ENCODE measurements at places on chromosomes 2 and 18. TPM values are rescaled to one million over a fixed set of nuclear protein-coding genes. Genes with fewer than 3 reads are reported as not detected.

- H3K27me3 ChIP-seq, result no peaks in the 10 kb centered on the region
- H3K36me3 ChIP-seq, result no peaks in the 10 kb centered on the region
- H3K27ac ChIP-seq, result no peak overlapping the region
- H3K4me1 ChIP-seq, result no peaks in the 10 kb centered on the region
- no peak for DNase-seq
- no peak overlapping the region for H3K4me3 ChIP-seq
These were observed 155.6 kb downstream of the PLEKHA3 start for GRCh38 chr2:178635897-178636296.

- H3K4me1 ChIP-seq, result no peaks in the 10 kb centered on the region
- DNase-seq, result no peak
- no peaks in the 10 kb centered on the region for H3K27me3 ChIP-seq
- no peak overlapping the region for H3K4me3 ChIP-seq
- H3K27ac ChIP-seq, result no peak overlapping the region
- H3K36me3 ChIP-seq, result no peaks in the 10 kb centered on the region
These were observed 43.2 kb downstream of the TSN start for GRCh38 chr2:121798617-121799016.

The ANKRD30B gene
- 7.2 TPM for total RNA-seq

GRCh38 chr2:122358729-122359128 is 603.3 kb downstream of the TSN start:
- no peaks in the 10 kb centered on the region for H3K27me3 ChIP-seq

DNA sequence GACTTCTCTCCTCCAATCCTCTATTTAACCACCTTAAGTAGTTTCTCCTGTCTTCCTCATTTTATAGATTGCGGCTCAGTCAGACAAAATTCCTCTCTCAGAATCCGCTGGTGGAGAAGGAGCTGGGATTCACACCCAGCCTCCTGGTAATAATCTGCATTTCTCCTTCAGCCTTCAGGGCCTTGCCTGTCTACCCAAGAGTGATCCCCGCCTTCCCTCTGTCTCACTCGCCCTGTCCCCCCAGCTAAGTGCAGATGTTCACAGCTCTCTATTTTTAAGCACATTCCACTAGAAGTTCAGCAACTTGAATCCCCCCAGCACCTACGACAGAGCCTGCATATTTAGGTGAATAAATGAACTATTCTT is 212.5 kb upstream of the HAAO start:
- peak overlapping the region; percentile 54 for H3K27ac ChIP-seq
- no peak for DNase-seq
- peaks cover 42% of the 10 kb centered on the region for H3K4me1 ChIP-seq
- H3K4me3 ChIP-seq, result no peak overlapping the region
- no peaks in the 10 kb centered on the region for H3K27me3 ChIP-seq

The MITD1 gene
- 24.1 TPM for total RNA-seq

The FLACC1 gene
- 2.1 TPM for total RNA-seq

GRCh38 chr18:14124689-14125088 is 7.5 kb downstream of the ZNF519 start:
- no peak overlapping the region for H3K4me3 ChIP-seq
- no peak overlapping the region for H3K27ac ChIP-seq
- DNase-seq, result no peak
- H3K27me3 ChIP-seq, result no peaks in the 10 kb centered on the region
- H3K36me3 ChIP-seq, result no peaks in the 10 kb centered on the region
- peaks cover 3% of the 10 kb centered on the region for H3K4me1 ChIP-seq

The LGALSL gene
- 33.4 TPM for total RNA-seq

The ALK gene
- total RNA-seq, result 0.90 TPM

DNA sequence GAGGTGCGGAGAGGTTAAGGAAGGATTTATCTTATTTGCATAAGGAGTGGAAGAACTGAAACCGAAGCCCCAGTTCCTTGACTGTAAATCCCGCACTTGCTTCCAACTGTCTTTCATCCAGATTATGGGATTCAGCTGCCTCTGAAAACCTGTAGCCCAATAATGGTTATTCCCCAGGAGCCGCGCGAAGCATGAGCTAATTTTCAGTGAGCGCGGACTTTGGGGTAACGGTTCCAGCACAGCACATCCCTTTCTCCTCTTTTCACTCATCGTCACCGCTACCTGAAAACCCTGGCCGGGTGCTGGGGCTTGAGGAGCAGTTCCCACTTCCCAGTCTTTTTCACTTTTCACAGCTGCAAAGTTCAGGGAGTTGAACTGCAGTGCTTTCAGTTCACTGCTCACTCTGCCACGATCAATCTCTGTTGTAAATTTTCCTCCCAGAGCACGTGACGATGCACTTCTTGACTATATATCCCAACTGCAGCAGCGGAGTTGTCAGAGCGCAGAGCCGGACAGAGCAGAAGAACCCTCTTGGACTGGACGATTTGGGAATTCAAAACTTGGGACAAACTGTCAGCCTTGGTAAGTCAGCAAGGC is at the start of gene KCNE4:
Gene KCNE4 (plus strand): TSS at position 498 of the 597 bp plus-strand sequence. CDS start 641 bp downstream, outside the sequence.
- H3K4me1 ChIP-seq, result peaks cover 56% of the 10 kb centered on the region
- no peaks in the 10 kb centered on the region for H3K36me3 ChIP-seq
- peak within 1 kb of the TSS; percentile 39 for H3K4me3 ChIP-seq

The NBEAL1 gene
- 51.6 TPM for total RNA-seq

DNA sequence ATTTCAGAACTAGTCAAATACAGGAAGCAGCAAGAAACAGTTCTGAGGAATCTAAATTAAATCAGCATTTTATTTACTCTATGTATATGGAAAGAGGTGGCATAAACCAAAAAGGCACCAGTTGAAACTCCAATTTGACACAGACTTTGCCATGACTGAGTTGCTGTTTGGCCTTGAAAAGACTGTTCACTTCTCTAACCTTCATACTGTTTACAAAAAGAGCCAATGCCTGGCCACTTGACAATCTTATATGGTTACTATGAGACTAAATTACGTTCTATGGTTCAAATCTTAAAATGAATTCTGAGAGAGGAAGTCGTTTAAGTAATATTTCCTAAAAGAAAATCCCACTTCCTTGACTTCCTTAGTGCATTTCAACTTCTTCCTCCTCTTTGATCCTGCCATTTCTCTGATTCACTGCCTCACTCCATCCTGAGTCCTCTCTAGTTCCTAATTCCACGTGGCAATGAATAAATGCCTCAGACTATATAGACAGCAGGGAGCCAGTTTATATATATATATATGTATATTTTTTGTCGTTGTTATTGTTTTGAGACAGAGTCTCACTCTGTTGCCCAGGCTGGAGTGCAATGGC is 13.2 kb downstream of the CEP76 start:
- no peaks in the 10 kb centered on the region for H3K27me3 ChIP-seq
- H3K36me3 ChIP-seq, result no peaks in the 10 kb centered on the region
- no peak for DNase-seq
- no peaks in the 10 kb centered on the region for H3K4me1 ChIP-seq

GRCh38 chr2:234951664-234952269 is at the start of gene SH3BP4:
Gene SH3BP4 (plus strand): TSS chr2:234952017. CDS start chr2:235035003, 82,986 bp downstream.
- DNase-seq, result peak; percentile 69
- no peaks in the 10 kb centered on the region for H3K4me1 ChIP-seq

The RBM44 gene
- 0.59 TPM for total RNA-seq

The ZNF396 gene
- 2.9 TPM for total RNA-seq

The CD302 gene
- 73.2 TPM for total RNA-seq

DNA sequence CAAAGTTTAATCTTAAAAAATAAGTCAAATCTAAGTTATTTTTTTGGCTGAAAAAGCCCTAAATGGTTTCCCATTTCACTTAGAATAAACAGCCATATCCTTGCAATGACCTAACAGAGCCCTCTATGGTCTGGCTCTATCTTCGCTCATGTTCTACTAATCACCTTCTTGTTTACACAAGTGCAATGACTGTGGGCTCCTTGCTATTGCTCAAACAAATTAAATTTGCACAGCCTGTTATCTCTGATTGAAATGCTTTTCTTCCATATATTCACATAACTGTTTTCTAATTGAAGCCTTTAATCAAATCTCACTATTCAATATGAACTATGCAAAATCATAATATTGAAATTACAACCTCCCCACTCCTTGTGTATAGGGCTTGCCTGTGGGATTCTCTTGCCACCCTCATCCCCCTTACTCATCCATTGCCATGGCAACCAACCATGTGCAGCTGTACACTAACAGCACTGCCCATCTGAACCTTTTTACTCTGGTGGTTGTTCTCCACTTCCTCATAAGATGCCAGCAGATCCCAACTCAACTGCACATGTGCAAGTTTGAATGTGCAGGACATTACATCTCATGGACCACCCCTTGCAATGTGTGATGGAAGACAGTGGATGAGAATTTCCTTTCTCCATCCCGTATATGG is 1083.2 kb downstream of the SOCS6 start:
- no peaks in the 10 kb centered on the region for H3K36me3 ChIP-seq
- H3K27me3 ChIP-seq, result no peaks in the 10 kb centered on the region
- no peak for DNase-seq
- no peak overlapping the region for H3K27ac ChIP-seq

DNA sequence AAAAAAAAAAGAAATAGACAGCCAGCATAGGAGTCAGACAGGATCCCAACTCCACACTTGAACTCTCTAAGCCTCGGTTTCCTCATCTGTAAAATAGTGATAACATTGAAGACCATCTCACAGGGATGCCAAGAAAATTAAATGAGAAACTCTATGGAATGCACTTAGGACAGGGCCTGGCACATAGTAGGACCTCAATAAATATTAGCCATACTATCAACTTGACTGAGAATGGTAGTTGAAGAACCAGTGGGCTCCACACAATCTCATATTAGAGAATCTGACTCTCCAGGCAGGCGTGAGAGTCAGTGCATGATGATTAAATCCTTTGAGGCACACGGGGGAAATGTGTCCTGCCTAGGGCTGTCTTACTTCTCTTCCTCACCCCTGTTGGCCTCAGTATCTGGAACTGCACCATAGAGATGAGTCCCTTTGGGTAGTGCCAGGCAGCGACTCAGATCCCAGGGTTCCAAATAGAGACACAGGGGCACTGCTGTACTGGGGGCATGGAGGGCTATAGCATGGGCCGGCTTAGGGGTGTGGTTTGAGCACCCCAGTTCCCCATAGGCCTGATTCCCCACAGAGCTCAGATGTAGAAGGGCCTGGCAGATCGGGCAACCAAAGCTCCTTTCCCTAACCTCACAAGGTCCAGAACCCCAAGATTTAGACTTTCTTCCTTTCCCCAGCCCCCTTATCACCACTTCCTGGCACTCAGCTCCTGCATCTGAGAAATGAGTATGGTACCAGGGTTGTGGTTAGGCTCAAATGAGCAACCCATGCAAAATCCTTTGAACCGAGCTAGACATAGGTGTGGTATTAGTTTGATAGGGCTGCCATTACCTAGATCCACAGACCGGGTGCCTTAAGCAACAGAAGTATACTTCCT is 51.3 kb upstream of the CAB39 start:
- H3K36me3 ChIP-seq, result no peaks in the 10 kb centered on the region
- H3K4me3 ChIP-seq, result no peak overlapping the region
- peaks cover 21% of the 10 kb centered on the region for H3K4me1 ChIP-seq
- H3K27ac ChIP-seq, result no peak overlapping the region

The TANC1 gene
- total RNA-seq, result 66.3 TPM

The ABCG5 gene
- not detected for total RNA-seq

- no peak overlapping the region for H3K4me3 ChIP-seq
- H3K36me3 ChIP-seq, result no peaks in the 10 kb centered on the region
- H3K4me1 ChIP-seq, result peaks cover 8% of the 10 kb centered on the region
- peaks cover 3% of the 10 kb centered on the region for H3K27me3 ChIP-seq
These were observed 8.0 kb downstream of the SIX3 start for GRCh38 chr2:44949329-44950151.

All from tibial nerve (tissue), 4 donors.